ENCODE measurements at places on chromosomes 2 and 18.

GRCh38 chr2:190634381-190634780 lies 14.5 kb upstream of the NAB1 start:
- no peak for DNase-seq

DNA sequence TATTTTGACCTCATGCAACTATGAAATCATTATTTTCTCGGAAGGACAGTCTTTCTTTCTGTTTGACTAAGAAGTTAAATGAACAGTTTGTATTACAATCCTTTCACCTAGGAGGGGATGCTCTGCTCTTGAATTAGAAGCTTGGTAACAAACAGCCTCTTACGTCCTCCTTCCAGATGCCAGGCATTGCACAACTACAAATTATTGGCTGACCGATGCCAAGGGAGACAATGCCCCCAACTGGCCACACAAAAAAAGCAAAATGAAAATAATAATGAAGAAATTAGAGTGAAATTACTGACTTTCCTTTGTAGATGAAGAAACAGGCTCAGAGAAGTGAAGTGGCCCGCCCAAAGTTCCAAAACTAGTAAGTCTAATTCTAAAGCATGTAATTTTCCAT lies 177.9 kb downstream of the CYRIA start:
- DNase-seq, result no peak

GRCh38 chr18:49721981-49722380 lies 91.4 kb downstream of the ACAA2 start:
- DNase-seq, result no peak

DNA sequence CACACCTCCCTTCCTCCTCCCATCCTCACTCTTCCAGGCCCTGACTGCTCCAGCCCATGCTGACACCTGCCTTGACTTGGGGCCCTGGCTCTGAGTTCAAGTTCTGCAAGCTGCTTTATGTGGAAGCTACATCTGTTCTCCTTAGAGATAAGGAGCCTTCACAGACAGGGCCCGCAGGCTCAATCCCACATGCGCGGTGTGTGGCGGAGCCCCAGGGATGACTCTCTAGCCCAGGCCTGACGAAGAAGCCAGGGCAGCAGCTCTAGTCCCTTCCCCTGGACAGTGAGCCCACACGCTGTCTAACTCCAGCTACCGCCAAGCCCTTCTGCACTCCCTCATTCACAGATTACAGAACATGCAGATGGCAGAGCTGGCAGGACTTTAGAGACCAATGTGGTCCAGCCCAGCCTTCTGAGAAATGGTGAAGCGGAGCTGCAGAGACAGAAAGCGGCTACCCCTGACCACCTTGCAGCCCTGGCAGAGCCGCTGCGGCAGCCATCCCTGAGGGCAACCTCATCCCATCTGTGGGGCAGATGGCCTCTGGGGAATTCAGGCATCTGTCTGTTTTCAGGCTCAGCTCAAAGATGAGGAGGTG lies 304.3 kb downstream of the CELF4 start:
- DNase-seq, result no peak

GRCh38 chr2:190415251-190415650 lies 7.1 kb downstream of the MFSD6 start:
- no peak for DNase-seq

DNA sequence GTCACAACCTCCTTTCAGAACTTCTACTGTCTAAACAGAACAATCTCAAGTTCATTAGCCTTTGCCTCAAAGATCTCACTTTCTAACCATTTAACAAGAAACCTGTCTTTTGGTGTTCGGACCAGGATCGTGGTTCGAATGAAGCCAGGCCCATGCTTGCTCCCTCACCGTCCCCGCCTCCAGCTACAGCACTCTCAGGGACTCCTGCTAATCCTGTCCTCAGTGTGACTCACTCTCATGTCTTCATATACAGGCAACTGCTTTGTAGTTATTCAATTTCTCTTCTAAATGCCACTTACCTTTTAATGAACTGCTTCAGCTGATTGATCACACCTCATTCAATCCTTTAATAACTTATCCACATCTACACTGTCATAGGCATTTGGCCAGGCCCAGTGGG lies 15.8 kb downstream of the SERTAD2 start:
- DNase-seq, result no peak

DNA sequence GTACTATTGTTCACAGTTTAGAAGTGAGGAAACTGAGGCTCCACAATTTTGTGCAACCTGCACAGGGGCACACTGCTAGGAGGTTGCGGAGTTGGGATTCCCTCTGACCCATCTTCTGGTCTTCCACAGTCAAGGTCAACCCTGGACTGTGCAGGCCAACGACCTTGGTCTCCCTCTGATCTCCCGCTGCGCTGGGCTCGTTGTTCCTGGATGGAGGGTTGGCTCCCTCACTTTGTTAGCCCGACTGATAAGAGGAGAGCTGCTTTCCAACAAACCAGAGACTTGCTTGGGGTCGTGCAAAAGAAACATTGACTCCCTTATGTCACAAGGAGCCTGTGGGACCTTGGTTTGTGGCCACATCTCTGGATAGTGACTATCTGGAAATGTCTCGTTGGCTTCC lies 187.6 kb downstream of the MYCN start:
- DNase-seq, result no peak

GRCh38 chr18:56580026-56580425 lies 58.4 kb downstream of the TXNL1 start:
- no peak for DNase-seq

- DNase-seq, result no peak
Observed at GRCh38 chr2:157329524-157329923, 3.9 kb upstream of the ERMN start.

- no peak for DNase-seq
Observed at GRCh38 chr2:221568299-221568698, 3.8 kb downstream of the EPHA4 start.

GRCh38 chr2:192030289-192030688 lies 164.4 kb downstream of the TMEFF2 start:
- no peak for DNase-seq

GRCh38 chr2:198657512-198658121 lies 800.1 kb downstream of the SATB2 start:
- DNase-seq, result no peak

GRCh38 chr2:223865124-223865523 lies 27.7 kb upstream of the AP1S3 start:
- no peak for DNase-seq

DNA sequence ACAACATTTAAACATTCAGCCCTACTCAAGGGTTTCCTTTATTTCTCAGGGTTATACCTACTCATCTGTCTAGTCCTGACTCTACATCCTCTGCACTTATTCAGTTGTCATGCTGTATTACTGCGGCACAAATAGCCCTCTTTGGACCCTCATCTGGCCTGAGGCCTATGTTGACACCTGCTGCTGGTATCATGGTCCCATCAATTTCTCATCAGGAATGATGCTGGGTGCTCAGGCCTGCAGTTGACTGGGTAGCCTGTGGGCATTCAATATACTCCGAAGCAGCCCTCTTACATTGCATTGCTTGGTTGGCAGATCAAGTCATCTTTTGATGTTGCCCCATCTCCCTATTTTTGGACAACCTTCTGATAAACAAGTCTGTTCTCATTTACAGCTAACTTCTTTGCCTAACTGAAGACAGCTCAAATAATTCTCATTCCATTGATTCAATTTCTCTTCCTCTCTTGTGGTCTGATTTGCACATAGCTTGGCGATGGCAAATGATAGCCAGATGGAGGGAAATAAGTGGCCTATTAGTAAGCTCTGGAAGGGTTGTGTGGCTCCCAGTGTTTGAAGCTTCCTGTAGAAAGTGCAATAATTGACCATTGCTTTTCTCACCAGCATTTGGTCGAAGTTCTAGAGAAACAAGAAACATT lies 19.1 kb upstream of the MC4R start:
- DNase-seq, result no peak

DNA sequence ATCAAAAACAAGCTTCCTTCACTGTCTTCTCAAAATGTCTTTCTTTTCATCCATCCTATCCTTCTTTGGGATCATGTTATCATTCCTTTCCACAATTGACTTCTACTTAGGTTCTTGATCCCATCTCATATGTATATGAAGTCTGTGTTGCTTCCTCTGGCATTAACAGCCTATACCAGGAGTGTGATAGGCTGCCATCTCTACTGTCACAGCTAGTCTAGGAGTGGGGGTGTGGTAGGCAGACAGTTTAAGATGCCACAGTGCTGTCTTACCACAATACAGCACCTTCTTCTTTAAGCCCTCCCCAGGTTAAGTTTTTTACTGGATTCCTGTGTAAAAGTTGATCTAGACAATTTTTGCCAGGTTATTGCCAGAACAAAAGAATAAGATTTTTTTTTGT lies 3.7 kb upstream of the HTR2B start:
- DNase-seq, result no peak

GRCh38 chr18:73793386-73793785 lies 354.2 kb downstream of the FBXO15 start:
- DNase-seq, result no peak

- no peak for DNase-seq
Observed at GRCh38 chr2:172086241-172087206, 1.2 kb downstream of the DLX1 start.

DNA sequence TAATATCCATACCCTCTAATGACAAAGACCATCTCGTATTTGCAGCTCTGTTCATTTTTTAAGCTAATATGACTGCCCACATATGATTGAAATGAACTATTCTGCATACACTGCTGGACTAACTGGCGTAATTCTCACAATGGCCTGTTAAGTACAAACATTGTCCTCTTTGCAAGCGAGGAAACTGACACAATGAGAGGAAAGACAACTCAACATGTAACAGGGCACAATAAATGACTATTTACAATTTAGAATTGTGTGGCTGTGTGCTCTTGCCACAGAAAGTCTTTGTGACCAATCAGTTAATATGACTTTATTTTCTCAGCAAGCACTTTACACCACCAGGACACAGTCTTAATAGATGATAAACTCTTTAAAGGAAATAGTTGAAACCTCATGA lies 498.0 kb downstream of the CNTNAP5 start:
- DNase-seq, result no peak

- DNase-seq, result no peak
Observed at GRCh38 chr2:106124905-106125549, 69.1 kb downstream of the UXS1 start.

- no peak for DNase-seq
Observed at GRCh38 chr2:37343537-37344434, 644 bp upstream of the QPCT start.

DNA sequence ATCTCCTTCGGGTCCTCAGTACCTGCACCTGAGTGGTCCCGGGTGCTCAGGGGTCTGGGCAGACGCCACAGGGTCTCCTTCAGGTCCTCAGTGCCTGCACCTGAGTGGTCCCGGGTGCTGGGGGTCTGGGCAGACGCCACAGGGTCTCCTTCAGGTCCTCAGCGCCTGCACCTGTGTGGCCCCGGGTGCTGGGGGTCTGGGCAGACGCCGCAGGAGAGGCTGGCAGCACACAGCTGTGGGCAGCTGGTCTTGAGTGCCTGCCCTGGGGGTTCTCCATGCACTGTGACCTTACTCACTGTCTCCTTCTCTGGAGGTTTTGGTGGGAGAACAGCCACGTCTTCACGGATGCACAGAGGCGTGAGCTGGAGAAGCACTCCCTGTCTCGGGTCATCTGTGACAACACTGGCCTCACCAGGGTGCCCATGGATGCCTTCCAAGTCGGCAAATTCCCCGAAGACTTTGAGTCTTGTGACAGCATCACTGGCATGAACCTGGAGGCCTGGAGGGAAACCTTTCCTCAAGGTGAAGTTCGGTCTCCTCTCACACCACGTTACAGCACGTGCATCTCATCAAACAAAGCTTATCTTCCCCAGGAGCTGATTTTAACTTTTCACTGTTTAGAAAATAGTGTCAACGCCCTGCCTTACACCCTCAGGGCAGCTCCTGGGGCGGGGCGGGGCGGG lies 82.6 kb downstream of the TPO start:
- DNase-seq, result no peak

- no peak for DNase-seq
Observed at GRCh38 chr2:177673602-177674595, 281.3 kb downstream of the AGPS start.

GRCh38 chr18:55500316-55501086 lies 87.5 kb downstream of the TCF4 start:
- no peak for DNase-seq

GRCh38 chr2:234989183-234989701 lies 37.4 kb downstream of the SH3BP4 start:
- DNase-seq, result no peak

- no peak for DNase-seq
Observed at GRCh38 chr2:108345951-108346350, 31.8 kb upstream of the SULT1C4 start.

DNA sequence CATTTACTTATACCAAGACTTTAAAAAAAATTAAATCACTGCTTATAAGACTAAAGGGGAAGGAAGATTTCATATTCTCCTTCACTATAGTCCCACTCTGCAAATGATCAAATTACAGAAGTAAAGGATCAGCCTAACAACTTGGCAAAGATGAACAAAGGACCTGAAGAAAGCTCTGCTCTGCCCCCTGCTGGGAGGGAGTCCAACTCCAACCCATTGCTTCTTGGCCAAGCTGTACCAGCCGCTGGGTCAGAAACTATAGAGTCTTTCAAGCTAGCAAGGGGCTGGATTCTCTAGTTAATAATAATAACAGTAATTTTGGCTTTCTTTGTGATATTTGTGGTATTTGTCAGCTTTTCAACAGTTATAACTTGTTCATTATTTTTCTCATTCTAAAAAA lies 927.0 kb upstream of the CRIM1 start:
- no peak for DNase-seq

DNA sequence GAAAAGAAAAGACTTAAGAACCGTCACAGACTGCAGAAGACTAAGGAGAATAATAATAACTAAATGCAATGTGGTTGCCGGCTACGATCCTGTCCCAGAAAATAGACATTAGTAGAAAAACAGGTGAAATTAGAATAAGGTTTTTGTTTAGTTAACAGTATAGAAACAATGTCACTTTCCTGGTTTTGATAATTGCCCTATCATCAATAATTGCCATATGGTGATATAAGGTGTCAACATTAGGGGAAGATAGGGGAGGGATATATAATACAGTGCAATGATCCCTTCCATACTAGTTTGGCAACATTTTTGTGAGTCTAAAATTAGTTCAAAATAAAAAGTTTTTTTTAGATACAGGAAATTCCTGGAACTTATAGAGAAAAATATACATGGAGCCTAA lies 144.8 kb downstream of the SATB2 start:
- DNase-seq, result no peak

GRCh38 chr18:26510337-26510736 lies 38.0 kb downstream of the KCTD1 start:
- no peak for DNase-seq

GRCh38 chr2:157267476-157267875 lies 10.0 kb downstream of the GALNT5 start:
- no peak for DNase-seq

DNA sequence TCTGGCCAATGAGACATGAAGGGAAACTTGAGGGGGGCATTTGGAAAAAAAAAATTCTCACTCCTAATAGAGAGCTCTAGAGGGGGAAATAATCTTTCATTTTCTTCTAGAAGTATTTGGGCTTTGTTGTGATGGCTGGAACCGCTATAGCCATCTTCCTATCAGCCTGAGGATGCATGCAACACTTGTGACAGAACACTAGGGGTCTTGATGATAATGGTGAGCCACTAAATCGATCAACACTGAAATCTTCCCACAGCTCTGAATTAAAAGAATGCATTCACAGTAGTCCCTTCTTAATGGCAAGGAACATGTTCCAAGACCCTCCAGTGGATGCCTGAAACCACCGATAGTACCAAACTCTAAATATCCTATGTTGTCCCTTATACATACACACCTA lies 325.3 kb downstream of the LNPK start:
- DNase-seq, result no peak

Data from stimulated activated CD4-positive, alpha-beta T cell treated with anti-CD3 and anti-CD28 coated beads, Interleukin-1b, Interleukin-23, amount 100 ng/mL, for 24 hours (primary cell).